Omental fat pad (tissue), 4 donors: ENCODE measurements at places on chromosomes 5 and 9.

- DNase-seq: no peak
Measured at GRCh38 chr9:127650518-127650917, 38.4 kb downstream of the STXBP1 start.

GRCh38 chr5:56588636-56589480 lies 226.5 kb upstream of the MAP3K1 start:
- no peak for DNase-seq

- DNase-seq: no peak
Measured at GRCh38 chr5:151338734-151339133, 8.6 kb downstream of the SLC36A2 start.

- DNase-seq: no peak
Measured at GRCh38 chr9:115167175-115167574, 49.2 kb upstream of the TNC start.

DNA sequence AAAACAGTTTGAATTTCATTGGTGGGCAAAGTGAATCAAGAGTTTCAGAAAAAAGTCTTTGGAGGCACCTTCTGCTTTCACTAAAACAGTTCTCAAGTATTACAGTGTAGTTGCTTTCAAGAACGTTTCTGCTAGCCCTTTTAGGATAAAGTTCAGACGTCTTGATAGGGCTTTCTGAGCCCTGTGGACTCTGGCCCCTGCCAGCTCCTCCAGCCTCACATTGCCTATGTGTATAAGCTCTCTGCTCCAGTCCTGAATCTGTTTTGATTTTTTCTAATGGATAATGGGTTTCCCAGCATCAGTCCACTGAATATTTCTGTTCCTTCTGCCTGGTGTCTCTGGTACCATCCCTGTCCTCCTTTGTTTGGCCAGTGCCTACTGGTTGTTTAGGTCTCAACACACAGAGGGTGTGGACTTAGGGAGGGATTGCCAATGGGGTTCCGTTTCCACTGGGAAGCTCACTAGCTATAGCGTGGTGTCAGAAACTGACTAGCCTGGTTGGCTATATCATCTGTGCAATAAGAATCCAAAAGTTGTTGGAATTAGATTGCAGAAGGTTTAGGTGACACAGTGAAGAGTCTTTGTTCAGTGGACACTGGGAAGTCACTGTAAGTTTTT lies 26.4 kb downstream of the ARHGAP26 start:
- no peak for DNase-seq

GRCh38 chr5:139383275-139383992 lies at the start of gene SLC23A1:
TSS of gene SLC23A1 (minus strand) at chr5:139383297. CDS start at chr5:139383253, 44 bp downstream.
- no peak for DNase-seq

- no peak for DNase-seq
Measured at GRCh38 chr5:100560860-100561259, 25.7 kb downstream of the FAM174A start.

DNA sequence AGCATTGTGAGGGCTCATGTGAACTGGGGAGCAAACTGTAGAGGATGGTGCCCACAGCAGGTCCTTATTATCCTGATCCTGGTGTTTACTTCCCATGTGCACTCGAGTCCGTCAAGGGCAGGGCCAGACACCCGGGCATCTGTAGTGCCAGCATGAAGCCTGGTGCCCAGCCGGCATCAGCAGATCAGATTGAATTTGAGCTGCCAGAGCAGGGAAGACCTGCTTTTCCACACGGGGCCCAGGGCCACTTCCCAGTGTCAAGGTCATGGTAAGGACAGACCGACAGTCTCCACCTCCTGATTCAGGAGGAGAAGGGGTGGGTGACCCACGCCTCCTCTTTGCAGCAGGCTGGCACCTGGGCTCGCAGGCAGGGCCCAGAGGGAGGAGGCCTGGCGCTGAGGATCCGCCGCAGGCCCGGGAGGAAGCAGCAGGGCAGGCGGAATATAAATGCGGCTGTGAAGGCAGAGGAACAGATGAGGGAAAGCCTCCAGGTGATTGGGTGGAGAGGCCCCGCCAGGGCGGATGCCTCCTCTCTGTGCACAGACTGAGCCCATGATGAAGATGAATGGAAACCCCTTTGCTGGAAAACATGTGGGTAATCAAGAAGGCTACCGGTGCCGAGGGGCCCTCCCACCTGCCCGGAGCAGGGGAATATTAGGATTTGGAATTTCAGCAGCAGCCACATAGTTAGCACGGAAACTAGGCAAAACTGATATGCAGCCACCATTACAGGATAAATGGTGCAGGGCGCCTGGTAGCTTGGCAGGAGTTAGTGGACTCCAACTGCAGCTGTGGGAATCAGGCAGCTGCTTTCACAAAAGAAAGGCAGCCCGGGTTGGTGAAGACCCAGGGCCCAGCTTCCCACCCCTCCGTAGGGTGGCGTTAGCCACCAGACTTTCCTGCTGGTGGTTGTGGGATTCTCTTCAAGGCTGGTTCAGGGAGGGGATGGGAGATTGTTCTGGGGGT lies 114.9 kb downstream of the GAPVD1 start:
- DNase-seq: no peak

DNA sequence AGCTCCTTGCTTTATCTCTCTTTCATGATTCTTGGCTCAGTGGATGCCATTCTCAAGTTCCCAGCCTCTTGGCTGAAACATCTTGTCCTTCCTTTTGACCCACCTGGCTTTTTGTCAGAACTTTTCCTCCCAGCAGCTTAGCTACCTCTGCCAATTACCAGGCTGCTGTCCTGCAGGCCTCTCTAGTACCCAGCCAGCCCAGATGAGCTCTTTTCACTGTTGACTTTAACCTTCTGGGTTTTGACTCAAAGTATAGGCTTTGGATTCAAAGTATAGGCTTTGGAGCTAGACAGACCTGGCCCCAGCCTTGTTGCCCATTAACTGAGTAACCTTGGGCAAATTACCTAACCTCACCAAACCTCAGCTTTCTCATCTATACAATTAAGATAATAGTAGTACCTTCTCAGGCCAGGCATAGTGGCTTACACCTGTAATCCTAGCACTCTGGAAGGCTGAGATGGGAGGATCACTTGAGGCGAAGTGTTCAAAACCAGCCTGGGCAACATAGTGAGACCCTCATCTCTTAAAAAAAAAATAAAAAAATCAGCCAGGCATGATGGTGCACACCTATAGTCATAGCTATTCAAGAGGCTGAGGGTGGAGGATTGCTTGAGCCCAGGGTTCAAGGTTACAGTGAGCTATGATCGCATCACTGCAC lies 6.6 kb upstream of the TMEFF1 start:
- no peak for DNase-seq

- DNase-seq: no peak
Measured at GRCh38 chr5:52863715-52864290, 76.1 kb downstream of the ITGA1 start.

DNA sequence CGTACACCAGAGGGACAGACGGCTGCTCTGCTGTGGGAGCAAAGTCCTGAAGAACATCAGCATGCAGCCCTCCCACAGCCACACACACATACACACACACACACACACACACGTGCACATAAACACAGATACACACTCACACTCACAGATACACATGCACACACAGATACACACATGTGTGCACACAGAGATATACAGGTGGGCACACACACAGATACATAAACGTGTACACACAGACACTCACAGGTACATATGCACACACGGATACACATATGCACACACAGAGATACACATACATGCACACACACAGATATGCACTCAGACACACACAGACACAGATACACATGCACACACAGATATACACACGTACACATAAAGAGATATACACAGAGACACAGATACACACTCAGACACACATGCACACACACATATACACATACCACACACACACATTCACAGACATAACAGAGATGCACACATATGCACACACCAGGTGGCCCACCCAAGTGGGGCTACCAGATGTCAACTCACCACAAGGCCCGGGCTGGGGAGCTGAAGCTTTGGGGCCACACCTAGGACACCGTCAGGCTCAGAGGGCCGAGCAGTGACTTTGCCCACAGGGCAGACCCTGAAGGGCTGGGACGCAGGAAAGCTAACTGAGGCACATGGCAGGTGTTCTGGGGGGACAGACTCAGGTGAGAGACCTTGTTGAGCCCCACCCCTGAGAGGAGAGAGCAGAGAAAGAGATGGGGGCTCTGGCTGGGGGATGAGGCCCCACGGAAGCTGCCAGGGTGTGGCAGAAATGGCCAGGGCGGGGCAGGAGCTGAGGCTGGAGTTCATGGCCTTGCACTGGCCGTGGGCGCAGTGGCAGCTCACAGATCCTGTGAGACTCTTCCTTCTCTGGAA lies 148.6 kb upstream of the PPP1R26 start:
- DNase-seq: no peak

GRCh38 chr5:20109326-20109725 lies 121.3 kb upstream of the CDH18 start:
- DNase-seq: no peak

- DNase-seq: no peak
Measured at GRCh38 chr9:80664327-80665210, 1024.8 kb downstream of the TLE1 start.

DNA sequence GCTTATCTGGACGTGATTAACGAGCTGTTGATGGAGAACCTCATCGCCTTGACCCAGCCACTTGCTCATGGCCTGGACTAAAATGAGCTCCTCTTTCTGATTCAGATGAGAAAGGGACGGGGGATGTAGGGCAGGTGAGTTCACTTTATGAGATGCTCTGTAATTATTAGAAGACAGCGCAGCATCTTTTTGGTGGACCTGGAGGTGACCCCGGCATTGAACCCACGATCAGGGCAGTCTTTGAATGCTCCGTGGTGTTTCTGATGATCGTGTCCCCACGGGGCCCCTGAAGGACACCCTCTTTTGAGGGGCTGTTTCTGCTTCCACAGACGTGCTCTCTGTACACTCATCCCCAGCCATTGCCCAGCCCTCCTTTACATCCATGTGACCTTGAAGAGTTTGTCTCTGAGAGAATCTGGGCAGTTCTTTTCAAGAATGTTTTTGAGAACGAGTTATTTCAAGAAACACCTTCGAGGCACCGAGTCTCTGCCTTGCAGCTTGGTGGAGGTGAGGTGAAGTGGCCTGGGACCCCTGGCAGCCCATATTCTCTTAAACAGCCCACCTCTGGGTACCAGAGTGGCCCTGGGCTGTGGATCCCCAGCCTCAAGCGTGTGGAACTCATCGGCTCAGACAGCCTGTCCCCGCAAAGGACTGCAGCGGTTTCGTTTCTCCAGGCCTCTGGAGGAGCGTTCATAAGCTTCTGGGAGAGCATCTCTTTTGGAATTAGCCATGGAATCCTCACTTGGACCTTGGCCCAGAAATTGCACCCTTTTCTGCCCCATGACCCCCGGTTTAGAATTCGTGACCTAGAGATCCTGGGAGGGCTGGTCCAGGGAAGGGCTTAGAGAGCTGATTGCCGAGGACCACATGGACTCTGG lies 50.3 kb downstream of the COL5A1 start:
- DNase-seq: no peak

- DNase-seq: no peak
Measured at GRCh38 chr9:115989831-115990230, 163.8 kb upstream of the PAPPA start.

GRCh38 chr5:177402271-177403043 lies 2.0 kb upstream of the PFN3 start:
- no peak for DNase-seq

GRCh38 chr5:151523335-151523734 lies 67.8 kb downstream of the FAT2 start:
- no peak for DNase-seq

DNA sequence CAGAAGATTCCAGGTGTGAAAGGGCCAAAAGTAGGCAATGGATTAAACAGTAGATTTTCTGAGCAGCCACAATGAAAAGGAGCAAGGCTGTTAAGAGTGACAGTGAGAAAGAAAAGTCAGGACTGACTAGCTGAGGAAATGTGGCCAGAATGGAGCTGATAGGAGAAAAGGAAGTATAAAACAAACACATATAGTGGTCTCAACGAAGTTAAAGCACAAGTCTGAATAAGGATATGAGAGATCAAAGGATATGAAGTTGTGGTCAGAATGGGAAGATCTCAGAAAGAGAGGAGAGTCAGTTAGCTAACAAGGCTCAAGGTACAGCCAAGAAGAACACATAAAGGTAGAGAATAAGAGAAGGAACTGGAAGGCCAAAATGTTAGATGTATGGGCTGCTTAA lies 39.9 kb downstream of the FNIP1 start:
- no peak for DNase-seq
